ENCODE measurements at places on chromosomes 6 and 20.

GRCh38 chr20:2402271-2402980 lies 21.7 kb downstream of the TGM6 start:
- no peak for DNase-seq

- no peak for DNase-seq
Measured at GRCh38 chr6:30876039-30876730, 8.1 kb upstream of the DDR1 start.

- no peak for DNase-seq
Measured at GRCh38 chr6:133079901-133080300, 161.3 kb upstream of the EYA4 start.

DNA sequence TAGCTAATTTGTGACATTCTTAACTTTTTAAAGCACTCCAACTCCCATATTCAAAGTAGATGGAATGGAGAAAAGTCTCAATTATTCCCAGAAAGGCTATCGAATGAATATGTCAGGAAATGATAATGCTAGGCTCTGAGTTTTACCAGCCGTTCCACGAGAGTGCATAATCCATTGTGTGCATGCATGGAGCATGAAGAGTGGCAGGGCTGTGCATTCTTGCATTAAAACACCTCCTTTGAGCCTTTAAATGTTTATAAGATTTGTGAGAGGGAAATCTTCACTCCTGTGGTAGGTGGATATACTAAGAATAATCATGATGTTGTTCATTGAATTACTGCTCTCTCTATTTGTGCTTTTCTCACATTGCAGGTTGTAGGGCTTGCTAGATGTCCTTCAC lies 178.3 kb downstream of the CARMIL1 start:
- DNase-seq = no peak

- no peak for DNase-seq
Measured at GRCh38 chr6:160333101-160333500, 15.1 kb upstream of the SLC22A3 start.

- no peak for DNase-seq
Measured at GRCh38 chr6:137705160-137706082, 161.6 kb upstream of the TNFAIP3 start.

DNA sequence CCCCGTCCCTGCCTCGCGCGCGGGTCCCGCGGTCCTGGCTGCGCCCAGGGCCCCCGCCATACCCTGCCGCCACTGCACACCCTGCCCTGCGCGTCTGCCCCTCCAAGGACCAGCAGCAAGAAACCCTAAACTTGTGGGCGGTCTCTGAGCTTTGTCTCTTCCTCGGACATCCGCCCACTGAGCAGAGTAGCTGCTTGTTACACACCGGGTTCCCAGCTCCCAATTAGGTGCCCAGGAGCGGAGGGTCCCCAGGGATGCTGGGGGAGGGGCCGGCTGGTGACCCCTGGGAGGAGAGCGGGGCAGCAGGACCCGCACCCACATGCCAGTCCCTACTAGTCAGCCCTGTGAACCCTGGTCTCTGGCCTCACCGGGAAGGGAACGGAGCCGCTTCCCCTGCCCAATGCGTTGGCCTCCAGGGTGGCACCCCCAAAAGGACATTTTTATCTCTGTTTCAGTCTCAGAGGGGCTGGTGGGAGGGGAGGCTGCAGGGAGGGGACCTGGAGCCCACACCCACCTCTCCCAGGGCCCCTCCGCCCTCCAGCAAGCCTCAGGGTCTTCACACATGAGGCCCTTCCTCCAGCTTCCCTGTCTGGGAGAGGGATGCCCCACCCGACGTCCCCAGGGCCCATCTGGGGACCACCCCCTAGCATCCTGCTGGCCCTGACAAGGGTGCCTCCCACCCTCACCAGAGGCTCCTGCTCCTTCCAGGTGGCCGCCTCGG lies 10.5 kb downstream of the STMN3 start:
- DNase-seq = no peak

DNA sequence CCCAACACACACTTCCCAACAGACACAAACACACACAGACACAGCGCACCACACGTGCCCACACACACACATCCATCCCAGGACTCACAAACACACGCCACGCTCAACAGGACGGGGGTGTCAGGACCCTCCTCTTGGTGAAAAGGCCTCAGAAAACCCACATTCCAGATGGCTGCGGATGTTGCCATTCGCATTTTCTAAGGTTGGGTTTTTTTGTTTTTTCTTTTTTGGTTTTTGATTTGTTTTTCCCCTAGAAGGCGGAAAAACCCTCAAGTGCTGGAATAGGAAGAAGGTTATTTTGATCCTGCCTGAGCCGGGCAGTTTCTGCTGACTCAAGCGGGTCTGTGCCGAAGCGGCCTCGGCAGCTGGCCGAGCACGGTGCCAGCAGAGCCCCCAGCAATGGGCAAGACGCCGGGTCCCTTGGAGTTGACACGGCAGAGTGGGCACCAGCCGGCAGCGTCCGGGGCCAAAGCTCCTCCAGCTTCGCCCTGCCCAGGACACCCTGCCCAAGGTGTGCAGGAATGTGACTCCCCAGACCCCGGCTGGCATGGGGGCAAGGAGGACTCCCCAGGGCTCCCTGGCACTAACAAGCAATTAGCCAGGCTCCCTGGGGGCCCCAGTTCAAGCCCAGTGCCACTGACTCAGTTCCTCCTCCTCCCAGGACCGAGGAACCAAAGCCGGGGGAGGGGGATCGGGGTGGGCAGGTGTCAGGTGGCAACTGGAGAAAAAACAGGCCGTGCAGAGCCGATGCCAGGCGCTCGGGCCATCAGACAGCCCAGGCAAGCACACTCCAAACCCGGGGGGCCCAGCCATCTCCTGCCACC lies 40.9 kb upstream of the ZBP1 start:
- no peak for DNase-seq

GRCh38 chr20:31605902-31606803 lies 1.1 kb downstream of the ID1 start:
- DNase-seq = no peak

DNA sequence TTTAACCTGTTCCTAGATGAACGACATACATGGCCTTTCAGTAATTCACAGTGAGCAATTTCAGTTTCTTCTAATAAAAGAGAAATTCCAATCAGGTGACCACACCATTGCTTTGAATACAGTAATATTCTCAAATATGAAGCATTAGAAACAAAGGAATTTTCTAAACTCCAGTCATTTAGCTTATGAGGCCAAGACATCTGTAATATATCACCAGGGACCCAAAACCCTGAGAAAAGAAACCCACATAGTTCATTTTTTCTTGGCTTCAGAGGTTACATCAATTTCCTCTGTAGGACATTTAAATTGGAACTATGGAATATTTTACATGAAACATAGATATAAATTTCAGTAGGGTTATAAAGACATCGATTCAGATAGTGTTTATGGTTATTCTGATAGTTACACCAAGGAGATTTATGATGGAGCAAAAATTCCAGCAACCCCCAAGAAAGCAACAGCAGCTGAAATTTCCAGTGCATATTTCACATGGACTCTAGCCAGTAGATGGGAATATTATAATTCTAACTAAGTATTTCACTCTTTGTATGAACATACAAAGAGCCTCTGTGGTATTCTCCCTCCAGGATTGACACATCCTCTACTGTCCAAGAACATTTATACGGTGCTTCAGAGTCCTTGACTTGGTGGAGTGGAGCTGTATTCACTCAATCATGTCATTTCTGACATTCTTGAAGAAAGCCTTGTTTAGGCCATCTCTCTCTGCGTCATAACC lies 82.9 kb downstream of the ADGRG6 start:
- DNase-seq = no peak

DNA sequence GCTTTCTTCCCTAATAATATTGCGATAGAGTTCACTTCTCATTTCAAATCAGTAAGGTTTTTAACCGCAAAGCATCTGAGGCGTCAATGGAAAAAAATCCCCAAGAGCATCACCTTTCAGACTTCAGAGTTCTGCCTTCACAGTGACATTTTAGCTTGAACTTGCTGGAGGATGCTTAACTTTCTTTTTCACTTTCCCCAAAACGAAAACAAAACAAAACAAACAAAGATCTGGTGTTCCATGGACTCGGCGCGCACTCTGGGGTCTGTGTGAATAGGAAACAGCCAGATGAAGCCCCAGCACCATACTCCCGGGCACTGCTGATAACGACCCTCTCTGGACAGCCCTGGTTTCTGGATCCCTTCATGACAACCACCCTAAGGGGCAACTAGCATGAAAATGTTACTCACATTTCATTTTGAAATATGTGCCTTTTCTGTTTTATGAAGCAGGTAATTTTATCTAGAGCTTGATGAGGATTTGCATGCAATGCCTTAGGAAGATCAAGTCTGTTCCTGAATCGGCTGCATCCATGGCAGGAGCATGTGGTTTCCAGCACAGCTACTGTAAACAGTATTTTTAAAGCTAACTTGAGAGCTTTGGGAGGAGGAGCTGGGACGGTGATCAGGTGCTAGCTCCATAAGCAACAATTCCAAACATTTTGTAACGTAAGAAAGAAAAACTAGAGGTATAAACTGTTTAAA lies 44.5 kb downstream of the RAMACL start:
- DNase-seq = no peak

DNA sequence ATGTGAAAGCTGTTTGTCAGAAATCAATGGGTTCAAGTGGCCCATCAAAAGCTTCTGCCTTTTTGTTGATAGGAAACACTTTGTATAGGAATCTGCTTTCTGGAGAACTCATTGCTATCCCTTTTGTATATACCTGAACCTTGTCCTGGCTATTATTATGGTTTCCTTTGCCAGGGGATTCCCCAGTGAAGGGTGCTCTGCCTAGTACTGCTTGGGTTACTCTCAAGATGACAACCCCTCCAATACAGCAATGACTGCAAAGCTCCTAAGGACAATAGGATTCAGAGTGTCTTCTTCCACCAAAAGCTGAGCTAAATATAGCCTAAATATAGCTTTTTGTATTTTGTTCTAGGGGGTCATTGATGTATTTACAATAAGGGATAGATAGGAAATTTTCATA lies 54.0 kb upstream of the PTPRK start:
- no peak for DNase-seq

GRCh38 chr6:32792901-32793435 lies 23.8 kb downstream of the HLA-DOB start:
- DNase-seq = no peak

GRCh38 chr6:13778028-13778427 lies 36.3 kb downstream of the MCUR1 start:
- DNase-seq = no peak

- no peak for DNase-seq
Measured at GRCh38 chr6:158472447-158472846, 87.4 kb upstream of the TMEM181 start.

GRCh38 chr20:53255102-53255710 lies 283.0 kb downstream of the TSHZ2 start:
- DNase-seq = no peak

DNA sequence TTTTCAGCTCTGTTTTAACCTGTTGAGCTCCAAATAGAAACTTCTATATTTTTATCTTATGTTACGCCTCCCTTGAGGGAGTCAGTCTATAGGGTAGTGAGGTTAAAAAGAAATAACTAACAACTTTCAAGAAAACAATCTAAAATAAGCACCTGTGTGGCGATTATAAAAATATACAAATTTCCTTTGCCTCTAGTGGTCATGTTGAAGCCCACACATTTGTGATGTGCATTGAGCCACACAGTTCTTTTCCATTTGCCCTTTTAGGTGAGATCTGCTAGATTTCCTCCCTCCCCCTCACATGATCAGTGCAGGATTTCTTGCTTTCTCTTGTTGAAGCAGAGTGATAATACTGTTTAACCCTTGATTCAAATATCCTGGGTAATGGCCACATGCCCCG lies 84.2 kb downstream of the MYB start:
- no peak for DNase-seq

- no peak for DNase-seq
Measured at GRCh38 chr20:64151633-64152530, 12.4 kb upstream of the MYT1 start.

- DNase-seq = no peak
Measured at GRCh38 chr6:170028629-170029345, 262.1 kb downstream of the DLL1 start.

- no peak for DNase-seq
Measured at GRCh38 chr6:14337152-14337551, 219.6 kb downstream of the CD83 start.

DNA sequence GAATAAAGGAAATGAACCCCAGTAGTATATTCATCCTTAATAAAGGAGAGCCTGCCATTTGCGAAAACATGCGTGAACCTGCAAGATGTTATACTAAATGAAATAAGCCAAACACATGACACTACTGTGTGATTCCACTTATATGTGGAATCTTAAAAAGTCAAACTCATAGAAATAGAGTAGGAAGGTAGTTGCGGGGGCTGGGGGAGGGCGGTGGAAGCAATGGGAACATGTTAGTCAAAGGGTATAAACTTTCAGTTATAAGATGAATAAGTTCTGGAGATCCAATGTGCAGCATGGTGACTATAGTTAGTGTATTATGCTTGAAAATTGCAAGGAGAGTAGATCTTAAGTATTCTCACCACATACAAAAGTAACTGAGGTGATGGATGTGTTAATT lies 72.9 kb downstream of the ANKRD6 start:
- no peak for DNase-seq

GRCh38 chr6:147078602-147079001 lies 125.6 kb upstream of the STXBP5 start:
- DNase-seq = no peak

DNA sequence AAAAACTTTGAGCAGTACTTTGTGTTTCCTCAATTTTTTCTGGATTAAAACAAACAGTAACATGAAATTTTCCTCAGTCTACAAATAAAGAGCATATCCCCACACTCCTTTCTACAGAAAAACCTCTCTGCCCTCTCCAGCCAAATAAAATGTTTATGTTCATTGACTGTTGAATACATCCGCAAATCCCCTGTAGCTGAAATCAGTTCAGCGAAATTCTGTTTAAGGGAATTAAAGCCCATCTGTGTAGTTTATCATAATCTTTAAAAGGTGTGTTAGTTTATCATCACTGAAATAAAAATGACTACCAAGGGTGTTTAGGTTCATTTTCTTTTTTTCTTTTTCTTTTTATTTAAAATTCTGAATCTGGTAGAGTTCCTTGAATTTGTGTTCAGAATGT lies 157.8 kb upstream of the RUNX2 start:
- no peak for DNase-seq

DNA sequence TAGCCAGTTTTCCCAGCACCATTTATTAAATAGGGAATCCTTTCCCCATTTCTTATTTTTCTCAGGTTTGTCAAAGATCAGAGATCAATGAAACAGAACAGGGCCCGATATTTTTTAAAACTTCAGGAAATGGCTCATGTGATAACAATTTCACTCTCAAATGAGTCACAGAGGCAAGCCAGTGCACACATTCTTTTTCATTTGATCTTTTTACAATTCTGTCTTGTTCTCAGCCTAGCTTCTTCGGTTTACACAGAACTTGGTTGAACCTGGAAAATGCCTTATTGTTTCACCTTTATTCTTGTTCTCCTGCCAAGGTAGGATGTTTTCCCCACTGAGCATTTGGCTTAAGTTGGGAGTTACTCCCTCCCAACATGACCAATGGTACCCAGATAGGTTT lies 258.9 kb downstream of the COL12A1 start:
- DNase-seq = no peak

DNA sequence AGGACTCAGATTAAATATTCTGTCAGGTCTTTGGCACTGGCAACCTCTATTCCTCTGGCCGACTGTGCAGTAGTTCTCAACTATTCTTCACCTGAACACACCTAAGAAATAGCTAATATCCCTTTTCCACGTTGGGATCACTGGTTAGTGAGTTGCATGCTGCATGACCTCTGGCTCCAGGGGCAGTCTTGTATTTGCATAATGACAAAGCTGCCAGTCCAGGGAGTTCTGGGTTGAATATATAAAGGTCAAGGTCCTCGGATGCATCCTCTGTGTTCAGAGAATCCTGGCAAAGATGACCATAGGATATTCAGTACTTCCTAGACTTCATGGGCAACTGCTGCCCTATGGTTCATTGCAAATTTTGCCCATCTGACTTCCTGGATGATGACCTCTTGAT lies 131.2 kb downstream of the DNAH8 start:
- no peak for DNase-seq
